Right lobe of liver (tissue), 6 donors: ENCODE measurements at places on chromosomes 5 and 9. TPM values are rescaled to one million over a fixed set of nuclear protein-coding genes. Genes with fewer than 3 reads are reported as not detected.

SLC45A2 gene
- 2.3 TPM for total RNA-seq

WDR31 gene
- 1.3 TPM for total RNA-seq

TRMO gene
- 8.8 TPM for total RNA-seq

PTGS1 gene
- total RNA-seq: 2.5 TPM

NTRK2 gene
- 0.38 TPM for total RNA-seq

SLU7 gene
- 16.7 TPM for total RNA-seq

LNPEP gene
- 7.5 TPM for total RNA-seq

ALAD gene
- 117 TPM for total RNA-seq

CYSRT1 gene
- 0.81 TPM for total RNA-seq

PITX1 gene
- not detected for total RNA-seq

DNA sequence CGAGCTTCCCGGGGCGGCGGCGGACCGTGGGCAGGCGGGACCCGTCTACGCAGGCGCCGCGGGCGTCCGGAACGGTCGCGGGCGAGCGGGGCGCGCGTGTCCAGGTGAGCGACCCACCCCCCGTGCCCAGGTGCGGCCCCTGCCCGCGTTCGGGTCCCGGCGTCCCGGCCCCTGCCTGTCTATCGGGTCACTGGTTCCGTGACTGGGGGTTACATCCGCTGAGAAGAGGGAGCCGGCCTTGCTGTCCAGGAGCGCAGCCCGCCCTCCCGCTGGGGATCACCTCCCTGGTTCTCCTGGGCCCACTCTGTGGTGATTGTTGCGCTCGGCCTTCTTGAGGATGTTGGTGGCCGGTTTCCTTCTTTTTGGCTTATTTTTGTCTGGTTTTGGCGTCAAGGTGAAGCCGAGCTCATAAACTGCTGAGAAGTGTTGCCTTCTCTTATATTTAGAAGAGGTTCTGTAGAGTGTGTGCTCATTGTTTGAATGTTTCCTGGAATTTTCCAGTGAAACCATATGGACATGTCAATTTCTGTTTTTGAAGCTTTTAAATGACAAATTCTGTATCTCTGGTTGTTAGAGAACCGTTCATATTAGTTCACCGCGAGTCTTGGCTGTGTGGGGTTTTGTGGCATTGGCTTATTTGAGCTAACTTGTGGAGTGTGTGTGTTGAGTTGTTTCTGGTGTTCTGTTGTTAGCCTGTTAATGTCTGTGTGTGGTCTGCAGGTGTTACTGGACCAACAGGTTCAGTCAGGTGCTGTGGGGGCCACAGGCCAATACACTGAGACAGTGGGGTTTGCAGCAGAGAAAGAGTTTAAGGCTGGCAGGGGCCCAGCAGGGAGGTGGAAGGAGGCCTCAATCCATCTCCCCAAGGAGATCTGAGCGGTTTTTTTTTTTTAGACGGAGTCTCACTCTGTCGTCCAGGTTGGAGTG, 621 bp downstream of the CEP72 start:
- DNase-seq: no peak

- DNase-seq: no peak
These were observed 210.8 kb upstream of the SMARCA2 start for GRCh38 chr9:1804128-1804865.

- no peak for DNase-seq
These were observed 353.8 kb downstream of the NFIB start for GRCh38 chr9:13960011-13960765.

DNA sequence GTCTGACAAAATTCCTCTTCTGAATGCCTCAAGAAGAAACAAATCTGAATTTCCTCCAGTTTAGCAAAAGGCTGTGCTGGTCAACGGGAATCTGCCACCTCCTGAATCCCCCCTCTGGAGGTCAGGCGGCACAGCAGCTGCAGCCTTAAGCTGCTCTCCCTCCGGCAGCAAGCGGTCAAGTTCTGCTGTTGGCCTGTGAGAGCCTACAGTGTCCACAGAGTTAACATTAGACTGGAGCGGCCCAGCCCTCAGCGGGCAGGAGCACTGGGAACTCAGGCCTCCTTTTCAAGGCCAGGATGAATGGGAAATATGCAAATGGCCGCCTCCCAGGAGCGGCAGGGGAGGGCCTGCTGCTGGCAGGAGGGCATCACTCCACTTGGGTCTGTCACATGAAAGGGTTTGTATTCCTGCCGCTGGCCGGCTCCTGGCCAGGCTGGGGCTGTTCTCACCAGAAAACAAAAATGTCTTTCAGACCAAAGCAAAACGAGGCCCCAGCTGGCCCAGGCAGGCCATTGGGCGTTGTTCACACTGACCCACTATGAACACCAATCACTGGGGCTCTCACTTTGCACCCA, 8.2 kb downstream of the ACSL6 start:
- DNase-seq: no peak

DNA sequence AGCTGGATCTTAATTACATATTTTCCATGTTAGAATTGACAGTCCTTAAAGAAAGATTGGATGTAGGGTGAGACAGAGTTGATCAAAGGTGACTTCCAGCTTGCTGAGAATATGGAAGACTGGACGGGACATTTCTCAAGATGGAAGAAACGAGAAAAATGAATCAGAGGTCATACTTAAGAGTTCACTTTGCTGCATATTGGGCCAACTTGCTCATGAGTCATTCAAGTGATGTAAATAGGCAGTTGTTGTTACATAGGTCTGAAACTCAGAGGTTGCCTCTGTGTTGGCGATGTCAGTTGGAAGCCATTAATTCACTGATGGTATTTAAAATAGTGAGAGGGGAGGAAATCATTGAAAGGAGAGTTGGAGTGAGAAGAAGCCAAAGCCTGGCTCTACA, 132.8 kb downstream of the CD180 start:
- no peak for DNase-seq

DNA sequence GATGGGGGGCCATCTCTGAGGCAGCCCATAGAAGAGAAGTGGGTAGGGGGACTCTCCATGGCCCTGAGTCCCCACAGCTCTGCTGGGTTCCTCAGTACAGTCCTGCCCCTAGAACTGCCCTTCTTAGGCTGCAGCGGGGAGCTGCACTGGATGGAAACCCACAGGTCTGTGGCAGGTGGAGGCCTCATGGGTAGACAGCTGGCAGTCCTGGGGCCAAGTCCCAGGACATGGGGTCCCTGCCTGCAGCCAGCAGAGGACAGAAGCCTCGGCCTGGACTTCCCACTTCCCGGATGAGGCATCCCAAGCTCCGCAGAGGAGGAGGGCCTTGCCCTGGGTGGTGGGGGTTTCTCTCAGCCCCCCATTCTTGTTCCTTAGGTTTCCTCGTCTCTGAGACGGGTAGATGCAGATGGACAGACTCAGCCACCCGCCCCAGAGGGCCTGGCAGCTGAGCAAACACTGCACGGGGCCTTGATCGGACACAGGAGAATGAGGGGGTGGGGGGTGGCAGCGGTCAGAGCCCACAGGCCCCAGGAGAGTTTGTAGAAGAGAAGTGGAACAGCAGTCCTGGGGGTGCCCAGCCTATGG, 153.8 kb downstream of the C9orf50 start:
- no peak for DNase-seq

DNA sequence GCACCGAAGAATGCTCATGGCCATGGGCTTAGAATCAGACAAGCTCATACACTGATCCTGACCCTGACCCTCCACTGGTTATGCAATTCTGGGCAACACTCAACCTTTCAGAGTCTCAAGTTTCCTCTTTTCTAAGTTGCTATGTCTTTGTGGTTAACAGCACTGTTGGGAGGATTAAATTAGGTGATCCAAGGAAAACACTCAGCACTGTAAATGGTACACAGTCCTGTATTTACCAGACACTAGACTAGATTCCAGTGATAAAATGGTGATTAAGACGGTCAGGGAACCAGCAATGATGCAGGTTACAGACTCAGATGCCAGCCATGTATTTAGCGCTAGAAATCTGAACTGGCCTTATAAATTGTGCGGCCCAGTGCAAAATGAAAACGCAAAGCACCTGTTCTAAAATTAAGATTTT, 8.1 kb downstream of the ARL15 start:
- no peak for DNase-seq

DNA sequence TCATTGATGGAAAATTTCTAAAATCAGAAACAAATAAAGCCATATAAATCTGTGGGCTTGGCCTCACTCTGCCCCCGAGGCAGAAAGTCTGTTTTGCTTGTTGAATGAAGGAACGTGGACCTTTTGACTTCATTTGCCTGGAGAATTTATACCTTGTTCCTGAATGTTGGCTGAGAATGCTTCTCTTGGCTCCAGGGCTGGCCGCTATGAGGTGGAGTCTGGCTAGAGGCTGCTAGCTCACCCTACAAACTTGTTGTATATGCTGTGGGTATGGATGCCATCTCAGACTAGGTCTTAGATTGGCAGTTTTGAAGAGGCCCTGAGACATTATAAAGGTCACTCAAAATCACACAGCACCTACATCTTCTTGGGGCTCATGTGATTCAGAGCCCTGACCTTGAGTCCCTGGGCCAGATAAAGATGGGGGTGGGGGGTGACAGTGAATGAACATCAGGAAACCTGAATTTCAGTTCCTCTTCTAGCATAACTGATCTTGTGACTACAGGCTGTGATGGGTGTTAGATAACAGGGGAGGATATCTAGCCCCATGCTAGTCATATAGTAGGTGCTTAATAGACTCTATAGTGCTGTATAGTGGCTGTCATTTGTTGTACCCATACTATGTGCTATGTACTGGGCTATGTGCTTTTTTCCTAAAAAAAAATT, 2.8 kb downstream of the GM2A start:
- no peak for DNase-seq

- DNase-seq: no peak
These were observed 7.0 kb upstream of the IL12B start for GRCh38 chr5:159337016-159337955.

DNA sequence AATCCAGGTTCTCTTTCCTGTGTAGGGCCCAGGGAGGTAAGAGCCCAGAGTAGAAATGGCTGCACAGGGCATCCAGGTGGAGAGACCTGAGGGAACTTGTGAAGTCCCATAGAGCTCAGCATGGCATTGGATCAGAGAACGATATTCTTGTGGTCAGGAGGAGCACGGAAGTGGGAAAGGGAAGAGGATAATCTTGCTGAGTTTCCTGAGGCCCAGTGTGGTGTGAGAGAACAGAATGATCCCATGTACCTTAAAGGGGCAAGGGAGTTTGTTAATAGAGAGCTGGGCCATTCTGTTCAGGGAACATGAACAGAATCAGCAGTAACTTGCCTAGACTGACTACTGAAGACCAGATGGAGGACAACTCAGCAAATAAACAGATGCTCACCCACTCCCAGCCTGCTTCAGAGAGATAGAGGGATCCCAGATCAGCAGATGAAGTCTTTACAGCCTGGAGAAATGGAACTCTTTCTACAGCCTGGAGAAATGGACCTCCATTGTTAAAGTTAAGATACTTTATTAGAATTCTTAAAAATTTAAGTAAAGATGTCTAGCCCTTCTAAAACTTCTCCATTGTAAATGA, 119.7 kb upstream of the ELL2 start:
- no peak for DNase-seq

GRCh38 chr9:84136119-84136868, 155.7 kb downstream of the RMI1 start:
- no peak for DNase-seq

DNA sequence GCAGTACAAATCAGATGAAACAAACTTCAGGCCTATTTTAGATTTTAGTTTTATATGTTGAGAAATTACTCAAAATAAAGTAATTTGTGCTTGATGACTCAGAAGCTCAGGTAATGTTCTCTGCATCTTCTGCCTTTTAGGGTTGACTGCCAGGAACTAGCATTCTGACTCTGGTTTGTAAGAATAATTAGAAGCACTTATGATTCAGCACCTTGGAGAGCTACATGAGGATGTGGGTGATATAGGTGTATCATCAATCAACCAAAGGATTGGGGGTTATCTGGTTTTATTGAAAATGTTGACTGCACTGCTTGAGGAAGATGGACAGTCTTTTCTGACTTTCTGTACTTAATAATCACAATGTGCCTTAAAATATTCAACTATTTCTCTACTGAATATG, 118.7 kb upstream of the SGCD start:
- DNase-seq: no peak

DNA sequence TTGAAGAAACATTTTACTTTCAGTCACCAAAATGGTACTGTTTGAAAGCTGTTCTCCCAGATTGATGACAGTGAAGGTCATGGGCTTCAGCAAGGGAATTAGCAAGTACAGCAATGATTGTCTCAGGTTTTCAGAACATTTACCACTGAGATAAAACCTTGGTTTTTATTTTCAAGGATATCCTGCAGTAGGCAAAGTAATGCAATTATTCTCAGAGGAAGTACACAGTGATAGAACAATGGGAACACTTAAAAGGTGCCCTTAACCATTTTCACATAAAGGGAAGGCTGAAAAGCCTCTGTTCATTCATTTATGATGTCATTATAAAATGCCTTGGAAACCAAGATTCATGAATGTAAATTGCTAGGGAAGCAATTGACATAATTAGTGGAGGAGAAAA, 471.8 kb upstream of the ACO1 start:
- DNase-seq: no peak

DNA sequence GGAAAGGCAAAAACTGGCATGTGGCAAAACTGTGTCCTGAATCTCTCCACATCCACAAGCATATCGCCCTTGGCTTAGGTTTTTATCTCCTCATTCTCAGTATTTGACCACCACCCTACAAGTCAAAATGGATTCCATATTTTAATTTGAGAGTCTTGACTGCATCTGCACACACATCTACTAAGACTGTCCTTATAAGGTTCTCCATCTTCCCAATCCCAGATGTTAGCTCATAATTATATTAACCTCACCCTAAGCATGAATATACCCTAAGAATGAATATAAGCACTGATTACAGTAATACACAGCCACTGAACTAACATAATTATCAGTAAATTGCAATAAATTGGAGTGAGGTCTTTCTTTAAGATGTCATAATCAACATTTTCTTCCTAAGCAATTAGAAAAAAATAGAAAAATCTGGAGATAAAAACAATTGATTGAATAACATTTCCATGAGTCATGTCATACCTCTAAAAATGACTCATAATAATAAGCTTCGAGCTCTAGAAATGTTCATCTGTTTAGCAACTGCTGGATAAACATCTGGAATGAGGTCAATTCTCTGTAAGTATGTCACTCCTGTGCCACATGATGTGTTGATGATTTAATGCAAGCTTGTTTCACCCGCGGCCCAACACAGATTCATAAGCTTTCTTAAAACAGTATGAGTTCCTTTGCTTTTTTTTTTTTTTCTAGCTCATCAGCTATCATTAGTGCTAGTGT, 39.9 kb upstream of the PAM start:
- no peak for DNase-seq

DNA sequence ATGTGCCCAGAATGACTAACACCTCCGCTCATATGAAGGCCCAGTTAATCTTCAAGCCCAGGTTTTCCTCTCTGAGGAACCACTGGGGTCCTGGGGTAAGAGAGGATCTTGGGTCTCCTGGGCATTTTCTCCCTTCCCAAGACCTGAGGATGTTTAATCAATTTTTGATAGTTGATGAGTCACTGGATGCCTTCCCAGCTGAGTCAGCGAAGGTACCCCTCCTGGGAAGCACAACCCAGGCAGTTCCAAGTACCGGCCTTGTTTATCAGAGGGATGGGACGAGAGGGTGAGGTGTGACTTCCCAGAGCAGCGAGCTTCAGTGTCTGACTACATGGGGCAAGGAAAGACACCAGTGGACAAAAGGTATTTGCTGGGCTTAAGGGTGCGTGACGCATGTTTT, 119.6 kb upstream of the IL12B start:
- no peak for DNase-seq
